Activated CD4-positive, alpha-beta T cell treated with anti-CD3 and anti-CD28 coated beads, Interleukin-2, amount 10 ng/mL, durations not matched to agents 24 days and 14 days (primary cell): ENCODE measurements at places on chromosomes 7 and 10.

- no peak for DNase-seq
These were observed 19.4 kb downstream of the GATA3 start for GRCh38 chr10:8073691-8074416.

DNA sequence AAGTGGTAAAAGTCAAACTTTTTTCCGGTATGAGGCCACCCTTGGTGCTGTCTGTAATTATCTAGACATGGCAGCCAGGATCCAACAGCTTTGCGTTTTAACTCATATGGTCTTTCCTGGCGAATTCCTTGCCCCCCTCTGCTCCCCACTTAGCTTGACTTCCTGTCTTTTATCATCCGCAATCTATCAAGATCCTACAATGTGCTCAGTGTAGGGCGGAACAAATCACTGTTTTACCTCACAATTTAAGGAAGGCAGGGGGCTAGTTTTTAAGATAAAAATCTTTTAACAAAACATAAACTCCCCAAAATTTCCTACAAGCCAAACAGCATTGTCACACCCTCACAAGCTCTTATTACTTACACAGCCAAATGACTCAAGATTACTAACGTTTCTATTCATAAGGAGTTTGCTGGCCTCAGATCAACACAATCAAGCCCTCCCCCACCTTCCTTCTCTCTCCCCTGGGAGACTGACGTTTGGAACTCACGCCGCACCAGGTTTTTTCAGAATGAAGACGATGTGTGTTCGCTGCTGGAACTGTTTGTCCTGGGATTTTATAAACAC, 1.3 kb upstream of the CDK14 start:
- no peak for DNase-seq

DNA sequence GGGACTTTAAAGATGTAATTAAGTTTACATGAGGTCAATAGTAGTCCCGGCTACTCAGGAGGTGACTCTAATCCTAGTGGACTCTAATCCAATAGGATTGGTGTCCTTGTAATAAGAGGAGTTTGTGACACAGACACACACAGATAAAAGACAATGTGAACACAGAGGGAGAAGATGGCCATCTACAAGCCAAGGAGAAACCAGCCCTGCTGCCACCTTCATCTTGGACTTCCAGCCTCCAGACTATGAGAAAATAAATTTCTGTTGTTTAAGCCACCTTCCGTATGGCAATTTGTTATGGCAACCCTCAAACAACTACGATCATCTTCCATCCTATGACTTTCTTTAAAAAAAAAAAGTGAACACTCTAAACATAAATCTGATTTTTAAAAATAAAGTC, 116.3 kb downstream of the ALOX5 start:
- DNase-seq, result peak; percentile 12

DNA sequence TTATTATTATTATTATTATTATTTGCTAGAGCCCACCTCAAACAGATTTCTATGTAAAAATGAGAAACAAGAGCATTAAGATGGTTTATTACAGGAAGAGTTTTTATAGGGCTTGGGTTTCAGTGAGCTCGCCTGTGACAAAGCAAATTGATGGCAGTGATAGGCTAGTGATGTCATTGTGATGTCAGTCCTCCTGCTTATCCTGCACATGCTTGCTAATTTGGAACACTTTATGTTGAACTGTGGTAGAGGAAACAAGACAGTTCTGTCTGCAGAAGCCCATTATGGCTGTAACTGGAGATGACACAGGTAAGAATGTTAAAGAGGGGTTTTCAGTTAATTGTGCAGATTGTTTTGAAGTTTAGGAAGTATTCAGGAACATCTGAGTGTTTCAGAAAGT, 68.3 kb downstream of the CREM start:
- peak; percentile 87 for DNase-seq

DNA sequence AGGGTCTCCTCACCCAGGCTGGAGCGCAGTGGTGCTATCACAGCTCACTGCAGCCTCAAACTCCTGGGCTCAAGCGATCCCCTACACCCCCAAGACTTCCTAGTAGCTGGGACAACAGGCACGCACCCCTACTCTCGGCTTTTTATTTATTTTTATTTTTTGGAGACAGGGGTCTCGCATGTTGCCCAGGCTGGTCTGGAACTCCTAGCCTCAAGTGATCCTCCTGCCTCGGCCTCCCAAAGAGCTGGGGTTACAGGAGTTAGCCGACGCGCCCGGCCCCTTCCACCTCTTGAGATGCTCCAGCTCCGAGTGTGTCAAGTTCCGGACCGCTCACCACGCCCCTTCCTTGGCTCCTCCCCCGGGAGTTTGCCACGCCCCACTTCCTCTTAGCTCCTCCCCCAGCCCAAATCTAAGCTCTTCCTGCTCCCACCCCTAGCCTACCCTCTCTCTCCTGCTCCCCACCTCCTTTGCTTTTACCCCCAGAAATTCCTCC, 6.3 kb downstream of the NAT16 start:
- DNase-seq, result peak; percentile 94

- no peak for DNase-seq
These were observed 71.4 kb downstream of the AHR start for GRCh38 chr7:17369691-17370426.

- peak; percentile 81 for DNase-seq
These were observed 449.6 kb downstream of the GRM8 start for GRCh38 chr7:126803060-126803665.

DNA sequence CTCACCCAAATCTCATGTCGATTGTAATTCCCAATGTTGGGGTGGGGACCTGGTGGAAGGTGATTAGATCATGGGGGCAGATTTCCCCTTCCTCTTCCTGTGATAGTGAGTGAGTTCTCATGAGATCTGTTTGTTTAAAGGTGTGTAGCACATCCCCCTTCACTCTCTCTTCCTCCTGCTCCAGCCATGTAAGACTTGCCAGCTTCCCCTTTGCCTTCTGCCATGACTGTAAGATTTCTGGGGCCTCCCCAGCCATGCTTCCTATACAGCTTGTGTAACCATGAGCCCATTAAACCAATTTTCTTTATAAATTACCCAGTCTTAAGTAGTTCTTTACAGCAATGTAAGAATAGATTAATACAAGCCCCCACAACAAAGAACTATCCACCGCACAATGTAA, 109.9 kb upstream of the JAZF1 start:
- DNase-seq, result no peak

- no peak for DNase-seq
These were observed 42.4 kb upstream of the PRKAR2B start for GRCh38 chr7:107002126-107002525.

DNA sequence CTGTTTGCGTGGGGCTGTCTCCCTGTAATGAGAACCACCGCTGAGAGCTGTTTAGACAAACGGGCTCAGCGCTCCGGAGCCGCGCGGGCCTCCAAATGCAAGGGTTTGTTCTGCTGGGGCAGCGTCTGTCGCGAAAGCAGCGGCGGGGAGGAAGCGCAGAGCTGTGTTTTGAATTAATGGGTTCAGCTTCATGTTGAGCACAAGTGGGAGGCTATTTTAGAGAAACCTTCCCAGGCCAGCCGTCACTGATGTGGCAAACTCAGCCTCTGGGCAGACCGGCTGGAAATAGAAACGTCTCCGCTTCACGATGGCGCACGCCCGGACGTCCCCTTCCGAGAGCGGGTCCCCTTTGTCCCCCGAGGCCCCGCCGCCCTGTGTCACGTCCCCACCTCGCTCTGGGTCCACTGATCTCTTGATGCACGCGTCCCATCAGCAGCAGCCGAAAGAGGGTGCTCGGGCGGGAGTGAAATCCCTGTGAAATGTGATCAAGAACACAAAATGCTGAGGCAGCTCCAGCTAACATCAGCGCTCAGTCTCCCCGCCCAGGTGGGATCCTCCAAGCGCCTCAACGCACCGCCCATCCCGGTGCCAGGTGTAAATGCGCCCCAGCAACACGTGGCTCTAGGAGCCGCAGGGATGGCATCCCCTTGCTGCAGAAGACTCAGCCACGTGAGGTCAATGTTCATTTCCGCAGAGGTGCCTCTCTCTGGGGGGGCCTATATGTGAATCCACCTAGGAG, 44.9 kb downstream of the BAMBI start:
- DNase-seq, result no peak

- DNase-seq, result no peak
These were observed 10.6 kb downstream of the INHBA start for GRCh38 chr7:41692251-41692650.
